HCT116 (cell line): ENCODE measurements at places on chromosomes 1 and 21.

GRCh38 chr1:25568090-25568833 is 24.9 kb downstream of the LDLRAP1 start:
- DNase-seq: peak; percentile 93
- peak overlapping the region; percentile 96 for H3K27ac ChIP-seq
- H3K27me3 ChIP-seq: no peaks in the 10 kb centered on the region
- 0 out of 2 replicates have a peak, but pooled peaks cover 1% of the 10 kb centered on the region for H3K36me3 ChIP-seq

GRCh38 chr1:221011145-221011544 is 131.9 kb downstream of the HLX start:
- no peak for DNase-seq
- H3K27me3 ChIP-seq: no peaks in the 10 kb centered on the region
- no peak overlapping the region for H3K4me3 ChIP-seq

DNA sequence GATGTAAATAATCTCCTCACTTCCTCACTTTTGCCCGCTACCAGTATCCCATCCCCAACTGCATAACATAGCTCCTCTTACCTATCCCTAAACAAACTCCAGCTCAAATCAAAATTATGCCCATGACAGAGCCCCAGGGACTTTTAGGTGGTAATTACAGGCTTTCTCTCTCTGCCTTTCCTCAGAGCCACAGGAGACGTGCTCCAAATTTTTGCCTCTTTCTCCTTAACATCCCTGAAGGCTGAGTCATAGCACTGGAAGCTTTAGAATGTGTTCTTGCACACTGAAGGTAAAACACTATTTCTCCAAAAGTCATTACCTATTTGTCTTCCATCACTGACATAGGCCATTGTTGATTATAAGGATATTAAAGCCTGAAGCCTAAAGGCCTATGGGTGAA is 263.5 kb upstream of the PLD5 start:
- no peaks in the 10 kb centered on the region for H3K36me3 ChIP-seq
- DNase-seq: no peak
- H3K4me3 ChIP-seq: no peak overlapping the region
- no peak overlapping the region for H3K27ac ChIP-seq
- H3K4me1 ChIP-seq: no peaks in the 10 kb centered on the region
- peaks cover 7% of the 10 kb centered on the region; the same call in 1 of the 2 replicates for H3K27me3 ChIP-seq

DNA sequence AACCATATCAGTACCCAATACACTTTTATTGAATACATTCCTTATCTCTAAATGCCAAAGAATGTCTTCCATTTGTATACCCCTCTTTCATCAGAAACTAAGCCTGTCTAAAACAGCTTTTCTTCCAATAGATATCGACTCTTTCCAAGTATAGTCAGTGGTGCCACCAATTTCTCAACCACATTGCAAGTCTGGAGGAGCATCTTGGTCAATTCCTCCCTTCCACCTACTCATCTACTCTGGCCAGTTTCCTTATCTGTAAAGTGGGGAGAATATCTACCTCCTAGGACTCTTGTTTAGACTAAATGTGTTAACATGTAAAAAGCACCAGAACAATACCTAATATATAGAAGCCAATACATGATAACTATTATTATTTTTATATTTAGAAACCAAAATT is 28.5 kb upstream of the FGGY start:
- no peak overlapping the region for H3K4me3 ChIP-seq
- no peak overlapping the region for H3K27ac ChIP-seq
- H3K4me1 ChIP-seq: no peaks in the 10 kb centered on the region
- no peak for DNase-seq

- no peak overlapping the region for H3K27ac ChIP-seq
- no peak overlapping the region for H3K4me3 ChIP-seq
- no peaks in the 10 kb centered on the region for H3K27me3 ChIP-seq
- no peaks in the 10 kb centered on the region for H3K36me3 ChIP-seq
These were observed 37.4 kb downstream of the BTBD8 start for GRCh38 chr1:92117526-92117925.
